Islet precursor cell (in vitro differentiated cells): ENCODE measurements at places on chromosomes 1 and 21.

GRCh38 chr1:206589206-206589605 is 23.1 kb downstream of the EIF2D start:
- DNase-seq = no peak

- DNase-seq = no peak
These were observed 248.2 kb upstream of the SGIP1 start for GRCh38 chr1:66285618-66286270.

DNA sequence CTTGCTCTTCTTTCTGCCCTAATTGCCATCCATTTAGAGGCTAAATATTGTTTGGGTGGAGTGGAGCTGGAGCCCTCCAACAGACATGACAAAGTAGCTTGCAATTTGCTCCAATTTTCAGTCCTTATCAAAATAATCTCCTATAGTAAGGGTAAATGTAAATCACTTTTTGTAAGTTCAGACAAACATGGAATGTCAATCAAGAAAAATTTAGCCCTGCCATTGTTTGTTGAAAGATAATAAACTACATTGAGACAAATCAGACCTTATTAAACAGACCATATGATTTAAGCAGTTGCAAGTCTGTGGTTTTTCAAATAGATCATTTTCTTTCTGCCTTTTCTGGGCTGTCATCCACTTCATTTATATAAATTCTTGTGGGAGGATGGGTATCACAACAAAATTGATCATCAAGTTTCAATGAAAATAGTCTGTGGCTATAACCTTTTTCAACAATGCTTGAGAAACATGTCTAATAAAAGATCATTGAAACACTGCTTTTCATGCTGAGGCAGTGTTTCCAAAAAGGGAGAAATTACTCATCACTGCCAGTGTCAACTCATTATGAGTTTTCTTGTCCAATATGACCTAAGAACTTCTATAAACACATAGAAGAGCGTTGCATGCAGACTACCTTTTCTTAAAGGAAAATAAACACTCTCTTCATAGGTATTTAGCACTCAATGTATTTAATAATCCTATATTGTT is 1152.0 kb upstream of the B3GALT2 start:
- DNase-seq = no peak

DNA sequence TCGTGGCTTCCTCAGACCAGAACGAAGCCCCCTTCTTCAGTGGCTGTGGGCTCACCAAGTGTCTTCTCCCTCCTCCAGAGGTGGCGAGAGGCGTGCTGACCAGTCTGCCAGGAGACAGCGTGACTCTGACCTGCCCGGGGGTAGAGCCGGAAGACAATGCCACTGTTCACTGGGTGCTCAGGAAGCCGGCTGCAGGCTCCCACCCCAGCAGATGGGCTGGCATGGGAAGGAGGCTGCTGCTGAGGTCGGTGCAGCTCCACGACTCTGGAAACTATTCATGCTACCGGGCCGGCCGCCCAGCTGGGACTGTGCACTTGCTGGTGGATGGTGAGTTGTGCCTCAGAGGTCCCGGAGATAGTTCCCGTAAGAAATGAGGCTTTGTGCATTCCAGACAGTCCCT is 24.0 kb downstream of the IL6R start:
- DNase-seq = no peak

DNA sequence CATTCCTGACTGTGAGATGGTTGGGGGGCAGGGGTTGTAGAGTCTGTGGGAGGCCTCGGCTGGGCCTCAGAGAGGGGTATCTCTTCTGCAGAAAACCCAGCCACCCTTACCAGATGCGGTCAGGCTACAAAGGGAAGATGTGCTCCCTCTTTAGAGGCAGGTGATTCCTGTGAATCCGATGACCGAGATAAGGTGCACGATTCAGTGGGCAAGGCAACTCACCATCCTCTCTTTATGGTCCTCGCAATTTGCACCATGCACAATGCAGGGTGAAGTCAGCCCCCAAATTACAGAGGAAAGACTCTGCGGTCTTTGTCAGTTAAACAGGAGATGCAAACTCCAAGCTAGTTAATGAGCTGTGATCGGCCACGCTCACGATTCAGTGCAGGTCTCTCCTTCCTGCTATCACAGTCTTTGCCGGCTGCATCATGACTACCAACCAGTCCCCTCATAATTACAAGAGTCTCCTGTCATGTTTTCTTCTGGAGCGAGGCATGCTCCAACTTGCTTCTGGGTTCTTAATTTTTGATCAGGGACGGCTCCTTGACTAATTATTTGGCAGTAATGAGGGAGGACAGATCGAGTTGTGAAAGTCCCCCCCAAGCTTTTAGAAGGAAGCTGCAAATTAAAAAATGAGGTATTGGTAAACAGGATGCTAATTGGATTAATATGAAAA is 12.5 kb downstream of the TP73 start:
- DNase-seq = no peak

DNA sequence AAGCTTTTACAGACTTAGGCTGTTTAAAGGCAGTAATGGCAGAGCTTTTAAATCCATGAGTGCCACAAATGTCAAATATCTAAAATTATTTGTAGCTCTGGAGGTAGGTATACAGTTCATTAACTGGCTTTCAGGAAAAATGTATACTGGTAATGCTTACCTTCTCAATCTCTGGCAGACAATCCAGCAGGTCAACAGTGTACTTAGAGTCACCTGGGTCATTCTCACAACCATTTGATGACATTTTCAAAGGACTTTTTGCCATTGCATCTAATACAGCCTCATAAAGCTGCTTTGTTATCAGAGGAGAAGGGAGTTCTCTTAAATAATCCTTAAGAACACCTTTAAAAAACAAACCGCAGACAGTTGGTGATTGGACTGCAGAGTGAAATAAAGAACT is 31.9 kb downstream of the SYDE2 start:
- no peak for DNase-seq

- DNase-seq = no peak
These were observed 10.6 kb downstream of the FCMR start for GRCh38 chr1:206911064-206911663.

DNA sequence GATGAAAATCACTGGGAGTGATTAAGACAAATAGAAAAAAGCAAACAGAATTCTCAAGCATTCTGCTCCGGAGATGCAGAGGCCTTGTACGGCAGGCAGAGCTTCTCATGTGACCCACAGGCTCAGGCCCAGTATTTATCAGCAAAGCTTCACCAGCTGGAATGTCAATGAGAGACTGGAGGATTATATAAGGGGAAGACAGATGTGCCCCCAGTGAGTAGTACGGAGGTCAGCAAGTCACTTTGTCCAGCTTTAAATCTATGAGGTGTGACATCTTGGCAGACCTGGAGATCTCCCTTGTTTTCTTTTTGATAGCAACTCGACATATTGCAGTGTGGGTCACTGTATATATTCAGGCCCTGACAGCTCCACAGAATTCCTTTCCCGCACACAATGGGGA is 106.8 kb downstream of the HHIPL2 start:
- no peak for DNase-seq

- DNase-seq = no peak
These were observed 139.0 kb downstream of the SDCCAG8 start for GRCh38 chr1:243394601-243395464.

DNA sequence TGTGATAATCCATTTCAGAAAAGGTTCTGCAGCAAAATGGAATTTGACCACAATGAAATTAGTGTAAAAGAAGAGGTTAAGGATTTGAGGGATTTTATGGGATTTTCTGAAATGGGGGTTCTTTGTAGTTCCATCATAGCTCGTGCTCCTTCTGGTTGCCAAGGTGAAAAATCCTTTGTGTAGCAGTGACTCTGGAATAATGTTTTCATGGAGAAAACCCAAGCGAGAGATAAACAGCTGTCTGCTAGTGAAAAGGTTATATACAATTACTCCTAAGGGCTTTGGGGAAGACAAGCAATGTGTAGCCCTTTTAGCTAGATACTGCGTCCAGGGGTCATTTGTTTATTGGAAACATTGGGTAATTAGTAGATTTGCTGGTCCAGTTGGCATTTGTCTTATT is 453.2 kb upstream of the DEPDC1 start:
- DNase-seq = no peak

- DNase-seq = no peak
These were observed 61.5 kb downstream of the KCNK1 start for GRCh38 chr1:233675446-233675845.

- DNase-seq = no peak
These were observed 369.1 kb downstream of the SIPA1L2 start for GRCh38 chr1:232260861-232261260.

DNA sequence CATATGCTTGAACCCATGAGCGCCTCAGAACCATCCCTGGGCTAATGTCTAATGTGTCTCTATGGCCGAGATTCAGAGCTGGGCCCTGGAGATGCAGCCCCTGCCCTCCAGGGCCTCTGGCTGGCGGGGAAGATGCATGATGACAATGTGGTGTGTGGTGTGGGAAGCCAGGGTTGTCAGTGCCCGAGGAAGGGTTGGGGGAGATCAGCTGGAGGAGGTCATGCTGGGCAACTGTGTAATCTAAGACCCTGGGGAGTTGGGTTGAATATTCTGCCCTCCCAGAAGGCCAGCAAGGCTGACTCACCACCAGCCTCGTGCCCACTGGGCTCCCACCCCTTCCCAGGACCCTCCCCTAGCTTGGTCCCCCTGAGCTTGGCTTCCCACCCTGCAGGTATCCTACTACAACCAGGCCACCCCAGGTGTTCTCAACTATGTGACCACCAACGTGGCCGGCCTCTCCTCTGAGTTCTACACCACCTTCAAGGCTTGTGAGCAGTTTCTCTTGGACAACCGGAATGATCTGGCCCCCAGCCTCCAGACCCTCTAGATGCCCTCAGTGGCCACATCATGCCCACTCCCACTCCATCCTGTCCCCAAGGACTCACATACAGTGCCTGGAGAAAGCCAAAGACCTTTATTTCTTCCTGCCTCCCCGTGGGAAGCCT is 14.6 kb downstream of the FAM151A start:
- no peak for DNase-seq

- peak; percentile 46 for DNase-seq
These were observed 550 bp downstream of the RXFP4 start for GRCh38 chr1:155941845-155942531.

DNA sequence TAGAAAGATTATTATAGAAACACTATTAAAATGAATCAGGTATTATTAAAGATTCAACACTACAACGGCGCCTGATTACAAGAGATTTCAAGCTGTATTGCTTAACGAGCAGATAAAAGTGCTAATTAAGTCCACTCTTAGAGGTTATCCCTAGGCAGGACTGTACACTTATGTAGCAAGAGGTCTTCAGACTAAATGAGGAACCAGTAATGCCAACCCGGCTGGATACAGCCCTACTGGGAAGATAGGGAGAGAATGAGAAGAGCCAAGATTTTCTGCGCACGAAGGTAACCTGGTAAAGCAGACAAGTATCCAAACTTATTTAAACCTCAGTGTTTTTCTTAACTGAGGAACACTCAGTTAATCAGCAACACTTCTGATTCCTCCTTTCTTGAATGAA is 115.7 kb upstream of the HIVEP3 start:
- no peak for DNase-seq

DNA sequence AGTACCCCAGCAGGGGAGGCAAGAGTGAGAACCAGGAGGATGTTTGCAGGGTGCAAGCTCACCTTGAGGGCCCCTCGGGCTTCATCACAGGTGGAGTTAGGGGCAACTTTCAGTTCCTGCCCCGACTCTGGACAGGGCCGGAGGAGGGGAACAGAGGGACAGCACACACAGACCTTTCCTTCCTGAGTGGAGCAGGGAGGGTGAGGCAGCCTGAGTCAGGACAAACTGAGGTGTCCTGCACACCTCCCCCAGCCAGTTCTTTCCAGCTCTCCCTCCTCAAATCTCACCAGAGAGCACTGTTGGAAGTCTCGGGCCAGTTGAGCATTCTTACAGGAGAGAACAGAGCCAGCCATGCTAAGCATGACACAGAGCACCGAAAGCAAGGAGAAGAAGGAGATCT is 1.5 kb downstream of the ENTREP3 start:
- no peak for DNase-seq

GRCh38 chr1:220976390-220976789 is 97.1 kb downstream of the HLX start:
- DNase-seq = no peak

DNA sequence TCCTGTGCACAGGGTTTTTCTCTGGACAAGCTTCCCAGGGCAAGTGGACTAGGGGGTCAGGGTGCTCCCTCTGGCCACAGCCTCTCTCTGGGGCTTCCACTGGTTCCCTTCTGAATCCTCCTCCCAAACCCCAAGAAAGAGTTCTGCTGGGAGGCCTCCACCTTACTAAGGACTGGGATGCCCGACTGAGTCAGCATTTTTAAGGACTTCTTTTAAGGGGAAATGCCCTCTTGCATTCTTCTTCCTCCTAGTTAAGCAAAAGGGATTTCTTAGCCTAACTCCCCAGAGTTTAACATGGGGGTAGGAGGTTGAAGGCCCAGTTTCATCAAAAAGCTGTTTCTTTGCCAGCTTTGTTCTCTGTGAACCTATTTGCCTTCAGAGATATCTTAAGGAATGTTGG is 99.7 kb upstream of the KRTAP19-8 start:
- no peak for DNase-seq

DNA sequence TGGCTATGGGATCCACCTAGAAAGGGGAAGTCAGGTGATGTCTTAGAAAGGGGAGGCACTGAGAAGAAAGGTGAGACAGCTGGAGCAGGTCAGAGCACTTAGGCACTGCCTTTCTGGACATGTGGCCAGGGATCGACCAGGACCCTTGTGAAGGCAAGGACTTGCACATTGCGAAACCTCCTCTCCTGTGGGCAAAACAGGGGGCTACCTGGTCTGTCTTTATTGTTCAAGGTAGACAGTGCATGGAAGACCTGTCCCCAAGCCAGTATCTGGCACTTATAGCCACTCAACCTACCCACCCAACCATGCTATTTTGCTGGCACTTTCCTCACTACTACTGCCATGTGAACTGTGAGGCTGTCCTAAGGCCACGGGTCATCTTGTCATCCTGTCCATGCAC is 67.2 kb downstream of the NAV1 start:
- no peak for DNase-seq

DNA sequence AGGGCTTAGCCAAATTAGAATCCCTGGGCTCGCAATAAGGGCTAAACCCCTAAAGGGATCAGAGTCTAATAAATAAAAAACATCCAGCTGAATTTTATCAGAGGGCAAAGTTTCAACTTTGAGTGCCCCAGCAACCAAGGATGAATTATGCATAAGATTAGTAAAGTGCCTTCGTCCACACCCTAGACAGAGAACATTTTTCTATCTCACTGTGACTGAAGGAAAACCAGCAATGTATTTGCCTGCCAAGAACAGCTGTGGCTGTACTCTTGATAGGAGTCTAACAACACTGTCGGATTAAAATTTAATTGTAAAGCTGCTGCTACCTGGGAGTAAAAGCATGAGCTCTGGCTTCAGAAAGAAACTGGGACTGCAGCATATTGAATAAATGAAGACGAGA is 23.3 kb downstream of the WNT2B start:
- DNase-seq = no peak

DNA sequence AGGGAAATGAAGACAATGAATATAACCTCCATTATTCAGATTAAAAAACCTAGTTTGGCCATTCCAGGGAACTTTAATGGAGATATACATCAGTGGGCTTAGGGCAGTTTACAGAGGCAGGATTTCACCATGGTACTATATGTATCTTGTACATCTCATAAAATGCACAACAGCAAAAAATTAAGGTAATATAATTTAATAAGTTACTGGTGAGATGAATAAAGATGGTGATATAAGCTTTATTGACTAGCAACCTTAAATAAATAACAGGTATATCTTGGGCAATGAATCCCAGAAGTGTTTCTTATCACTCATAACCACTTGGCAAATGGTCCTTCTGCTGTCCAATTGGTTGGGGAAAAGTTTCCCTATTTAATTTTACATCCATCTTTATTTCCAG is 29.0 kb downstream of the XCL1 start:
- DNase-seq = no peak

- DNase-seq = peak; percentile 89
These were observed 948 bp downstream of the FBXO2 start for GRCh38 chr1:11653101-11653860.

- peak; percentile 60 for DNase-seq
These were observed 30.6 kb downstream of the POFUT2 start for GRCh38 chr21:45256912-45257672.

- peak; percentile 82 for DNase-seq
These were observed 30.8 kb downstream of the GORAB start for GRCh38 chr1:170562646-170563338.
